Ovary (tissue), 10 donors: ENCODE measurements at places on chromosomes 4 and X. TPM values are rescaled to one million over a fixed set of nuclear protein-coding genes. Genes with fewer than 3 reads are reported as not detected.

- no peak for DNase-seq
Observed at GRCh38 chrX:53716328-53717088, 30.0 kb upstream of the HUWE1 start.

DNA sequence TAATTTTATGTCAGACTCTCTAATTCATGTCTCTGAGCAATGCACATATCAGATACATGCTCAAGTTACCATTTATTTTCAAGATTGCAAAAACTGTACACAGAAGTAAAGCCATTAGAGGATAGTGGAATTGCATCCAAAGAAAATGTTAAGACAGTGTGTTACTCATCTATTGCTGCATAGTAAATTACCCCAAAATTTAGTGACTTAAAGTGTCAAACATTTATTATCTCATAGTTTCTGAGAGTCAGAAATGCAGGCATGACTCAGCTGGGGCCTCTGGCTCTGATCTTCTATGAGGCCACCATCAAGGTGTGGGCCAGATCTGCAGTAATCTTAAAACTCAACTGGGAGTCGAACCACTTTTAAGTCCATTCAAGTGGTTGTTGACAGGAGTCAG is 275.2 kb downstream of the QDPR start:
- DNase-seq, result no peak

DNA sequence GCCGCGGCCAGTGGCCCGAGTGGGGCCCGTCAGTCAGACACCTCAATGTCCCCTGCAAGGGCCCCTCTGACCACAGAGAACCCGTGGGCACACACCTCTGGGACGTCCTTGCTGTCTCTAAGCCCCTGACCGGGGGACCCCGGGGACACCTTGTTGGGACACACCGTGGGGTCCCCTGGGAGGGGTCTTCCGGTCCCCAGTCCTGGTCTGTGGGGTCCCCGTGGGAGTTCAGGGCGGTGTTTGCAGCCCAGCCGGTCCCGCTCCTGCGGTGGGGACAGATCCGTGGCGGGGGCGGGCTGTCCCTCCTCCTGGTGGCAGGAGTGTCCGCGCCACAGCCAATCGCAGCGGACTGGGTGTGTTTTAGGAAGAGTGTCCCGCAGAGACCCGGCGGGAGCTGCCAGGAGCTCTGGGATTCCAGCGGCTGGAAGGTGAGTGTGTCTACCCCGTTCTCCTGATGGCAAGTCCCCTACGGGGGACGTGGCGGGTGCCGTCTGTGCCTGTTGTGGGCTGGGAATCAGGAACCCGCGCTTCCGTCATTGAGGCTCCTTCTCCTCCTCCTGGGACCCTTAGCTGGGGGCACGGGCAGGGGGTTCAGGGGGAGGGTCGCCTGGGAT is 5.1 kb upstream of the PLCXD1 start:
- no peak for DNase-seq

GYPB gene
- polyA plus RNA-seq, result not detected

DRD5 gene
- polyA plus RNA-seq, result not detected
